ELR (cell line): ENCODE measurements at places on chromosomes 3 and 15.
A peak's percentile ranks its signal among the peaks of the same experiment; 100 is the strongest.

DNA sequence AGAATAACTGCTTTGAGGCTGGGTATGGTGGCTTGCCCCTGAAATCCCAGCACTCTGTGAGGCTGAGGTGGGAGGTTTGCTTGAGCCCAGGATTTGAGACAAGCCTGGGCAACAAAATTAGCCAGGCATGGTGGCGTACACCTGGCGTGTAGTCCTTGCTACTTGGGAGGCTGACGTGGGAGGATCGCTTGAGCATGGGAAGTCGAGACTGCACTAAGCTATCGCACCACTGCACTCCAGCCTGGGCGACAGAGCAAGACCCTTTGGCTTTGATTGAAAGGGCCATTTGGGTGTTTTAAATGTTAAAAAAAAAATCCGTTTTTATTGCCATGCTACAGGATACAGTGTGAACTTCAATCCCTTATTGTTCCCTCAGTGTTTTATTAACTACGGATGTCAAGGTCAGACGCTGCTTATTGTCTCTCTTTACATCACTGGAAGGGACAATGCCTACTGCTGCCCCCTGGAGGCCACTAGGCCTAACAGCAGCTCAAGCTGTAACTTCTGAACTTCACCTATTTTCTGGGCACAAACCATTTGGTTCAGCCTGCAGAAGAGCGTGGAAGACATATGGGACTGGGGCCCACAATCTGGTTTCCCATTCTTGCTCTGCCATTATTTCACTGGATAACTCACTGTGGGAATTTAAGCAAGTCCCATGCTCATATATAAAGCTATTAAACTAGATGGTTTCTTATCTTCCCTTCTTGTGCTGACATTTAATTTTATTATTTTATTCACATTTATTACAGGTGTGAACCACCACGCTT lies 15.3 kb upstream of the IREB2 start:
- peak; percentile 62 for DNase-seq

DNA sequence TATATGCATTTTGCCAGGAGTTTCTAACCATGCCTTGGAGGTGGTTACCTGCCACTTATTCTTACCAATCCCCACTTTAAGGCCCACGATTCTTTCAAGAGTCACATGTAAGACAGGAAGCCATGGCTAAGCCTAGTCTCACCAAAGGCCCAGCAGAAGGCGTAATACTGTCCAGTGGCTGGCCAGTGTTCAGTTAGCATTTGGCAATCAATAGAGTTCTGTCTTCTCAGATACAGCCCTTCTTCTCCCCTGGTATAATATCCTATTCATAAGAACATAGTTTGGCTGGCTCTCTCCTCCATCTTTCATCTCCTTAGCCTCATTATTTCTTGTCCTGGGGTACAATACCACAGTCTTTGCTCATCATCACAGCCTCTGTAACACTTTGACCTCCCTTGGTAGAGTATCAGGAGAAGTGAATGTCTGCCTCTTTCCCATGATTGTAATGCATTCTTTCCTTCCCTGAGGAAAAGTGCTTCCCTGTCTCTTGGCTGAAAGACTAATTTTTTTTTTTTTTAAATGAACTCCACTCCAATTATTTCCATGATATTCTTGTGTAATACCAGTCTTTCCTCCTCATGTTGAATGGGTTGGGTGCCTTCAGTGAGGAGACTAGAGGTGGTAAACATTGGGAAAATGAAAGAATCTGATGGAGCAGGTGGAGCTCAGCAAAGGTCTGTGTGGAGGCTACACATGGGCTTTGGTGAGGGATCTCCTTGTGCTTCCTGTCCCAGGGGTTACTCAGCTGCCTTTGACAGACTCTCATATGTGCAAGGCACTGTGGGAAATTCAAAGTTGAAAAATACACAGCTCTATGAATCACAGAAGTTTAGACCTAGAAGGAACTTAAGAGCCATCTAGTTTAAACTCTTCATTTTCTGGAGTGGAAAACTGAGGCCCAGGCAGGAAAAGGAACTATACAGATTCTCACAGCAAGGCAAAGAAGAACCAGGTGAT lies 218.2 kb downstream of the P3H2 start:
- no peak for DNase-seq

GRCh38 chr3:62414786-62415185 lies 41.4 kb upstream of the FEZF2 start:
- no peak for DNase-seq

GRCh38 chr3:160139291-160139690 lies 85.9 kb upstream of the C3orf80 start:
- no peak for DNase-seq

- DNase-seq, result peak; percentile 54
Observed at GRCh38 chr3:59862686-59863085, 812.9 kb upstream of the CFAP20DC start.

DNA sequence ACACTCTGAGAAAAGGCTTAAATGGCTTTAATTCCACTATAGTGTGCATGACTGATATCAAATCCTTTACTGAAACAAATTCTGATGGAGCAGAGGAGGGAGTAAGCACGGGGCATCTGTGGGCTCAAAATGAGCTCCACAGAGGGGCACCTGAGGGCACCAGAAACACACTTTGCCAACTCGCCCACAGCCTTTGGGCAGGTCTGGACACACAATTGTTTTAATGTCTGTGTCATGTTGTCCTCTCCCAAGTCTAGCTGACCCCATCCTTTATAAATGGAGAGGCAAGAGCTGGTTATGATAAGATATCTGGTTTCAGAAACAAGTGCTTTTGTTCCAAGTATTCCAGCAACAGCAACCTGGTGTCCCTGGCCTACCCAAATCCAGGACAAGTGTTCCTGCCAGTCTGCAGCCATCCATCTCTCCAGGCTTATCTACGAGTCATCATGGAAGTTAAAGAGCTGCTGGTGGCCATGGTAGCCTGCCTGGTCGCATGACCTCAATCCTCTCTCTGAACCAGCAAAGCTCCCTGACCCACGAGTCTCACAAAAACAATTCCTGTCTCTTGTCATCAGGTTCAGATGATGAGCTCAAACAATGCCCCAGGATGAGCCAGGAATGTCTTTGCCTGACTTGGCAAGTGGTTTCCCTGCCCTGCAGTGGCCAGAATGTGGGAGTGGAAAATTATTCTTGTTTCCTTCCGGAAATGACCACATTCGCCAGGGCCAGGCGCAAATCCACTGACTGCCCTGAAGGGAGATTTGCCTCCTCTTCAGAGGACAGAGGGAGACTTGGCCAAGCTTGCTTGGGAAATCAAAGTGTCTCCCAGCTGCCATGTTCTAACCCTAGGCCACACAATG lies 64.4 kb upstream of the TPM1 start:
- DNase-seq, result peak; percentile 87

DNA sequence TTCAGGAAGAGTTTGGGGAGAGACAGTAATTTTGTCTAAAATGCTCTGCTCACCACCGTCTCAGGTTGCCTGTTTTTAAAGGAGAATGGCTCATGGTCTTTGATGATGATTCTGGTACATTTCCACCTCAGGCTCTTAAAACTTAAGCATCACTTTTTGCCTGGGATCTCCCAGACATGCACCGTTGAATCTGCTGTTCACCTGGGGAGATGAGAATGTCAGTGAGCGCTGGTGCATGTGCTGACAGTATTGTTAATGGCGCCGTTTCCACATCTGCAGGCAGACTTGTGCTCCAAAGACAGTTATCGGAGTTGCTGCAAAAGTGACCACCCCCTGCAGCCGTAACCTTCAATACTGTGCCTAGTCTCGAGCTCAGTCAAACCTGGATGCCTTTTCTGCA lies 219.0 kb upstream of the TPM1 start:
- no peak for DNase-seq

- peak; percentile 16 for DNase-seq
Observed at GRCh38 chr3:184308744-184309143, 5.7 kb upstream of the EIF4G1 start.

DNA sequence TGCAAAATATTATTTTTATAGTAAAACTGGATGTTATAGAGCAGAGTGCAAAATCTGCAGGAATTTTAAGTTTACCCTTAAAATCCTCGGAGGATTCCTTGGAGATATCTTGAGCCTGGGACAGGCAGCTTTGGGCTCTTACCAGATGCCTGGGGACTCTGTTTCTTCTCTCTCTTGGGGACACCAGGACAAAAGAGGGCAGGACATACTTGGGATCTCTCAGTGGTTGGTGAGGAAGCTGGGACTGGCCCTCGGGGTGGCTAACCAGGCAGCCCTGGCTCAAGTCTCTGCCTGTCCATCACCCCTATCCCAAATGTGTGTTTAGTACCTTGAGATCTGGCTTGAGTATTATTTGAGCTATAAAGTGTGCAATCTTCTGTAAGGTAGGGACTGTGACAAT lies 38.6 kb downstream of the TKT start:
- DNase-seq, result no peak

- DNase-seq, result no peak
Observed at GRCh38 chr15:69664572-69665571, 212.3 kb downstream of the RPLP1 start.

DNA sequence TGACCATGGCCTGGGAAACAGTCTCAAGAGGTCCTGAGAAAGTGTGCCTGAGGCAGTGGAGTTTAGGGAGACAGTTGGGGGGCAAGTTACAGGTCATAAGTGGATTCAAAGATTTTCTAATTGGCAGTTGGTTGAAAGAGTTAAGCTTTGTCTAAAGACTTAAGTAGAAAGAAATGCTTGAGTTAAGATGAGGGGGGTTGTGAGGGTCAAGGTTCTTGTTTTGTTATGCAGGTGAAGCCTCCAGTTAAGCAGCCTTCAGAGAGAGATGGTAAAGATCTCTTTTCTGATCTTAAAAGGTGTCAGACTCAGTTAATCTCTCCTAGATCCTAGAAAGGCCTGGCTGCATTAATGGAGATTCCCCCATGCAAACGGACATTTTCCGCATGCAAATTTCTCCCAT lies 356.3 kb upstream of the C2CD4B start:
- no peak for DNase-seq

DNA sequence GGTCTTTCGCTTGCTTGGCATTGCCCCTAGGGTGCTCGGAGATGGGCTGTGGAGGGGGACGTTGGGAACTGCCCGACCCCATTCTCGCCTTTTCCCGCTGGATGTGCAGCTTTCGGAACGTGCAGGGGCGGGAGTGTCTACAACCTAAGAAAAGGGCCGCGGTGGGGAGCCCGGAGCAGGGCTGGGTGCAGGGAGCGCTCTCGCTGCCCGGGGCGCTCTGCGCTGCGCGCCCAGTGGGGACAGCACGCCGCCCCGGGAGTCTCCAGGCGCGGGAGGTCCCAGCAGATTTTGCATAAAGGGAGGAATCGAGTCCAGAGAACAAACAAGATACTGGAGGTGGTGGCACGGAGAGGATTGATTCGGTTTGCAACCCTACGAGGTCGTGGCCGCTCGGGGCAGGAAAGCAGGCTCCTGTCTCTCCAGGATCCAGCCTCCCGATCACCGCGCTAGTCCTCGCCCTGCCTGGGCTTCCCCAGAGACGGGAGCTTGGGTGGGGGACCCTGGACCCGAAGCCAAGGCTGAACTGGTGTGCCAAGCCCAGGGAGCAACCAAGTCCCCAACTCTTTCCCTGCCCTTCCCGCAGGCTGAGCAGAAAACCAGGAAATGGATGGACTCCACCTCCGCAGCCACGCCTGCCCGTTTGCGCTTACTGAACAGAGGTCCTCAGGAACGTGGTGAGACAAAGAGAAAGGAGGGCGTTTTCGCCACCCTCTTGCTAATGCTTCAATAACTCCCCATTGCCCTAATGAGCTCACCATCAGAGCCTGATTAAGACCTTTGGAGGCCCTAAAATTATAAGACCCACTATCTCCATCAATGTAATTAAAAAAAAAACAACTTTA lies 59.7 kb downstream of the NOX5 start:
- peak; percentile 73 for DNase-seq

GRCh38 chr15:31098491-31098917 lies 3.0 kb downstream of the TRPM1 start:
- no peak for DNase-seq

- peak; percentile 70 for DNase-seq
Observed at GRCh38 chr3:38521391-38521987, 25.3 kb downstream of the EXOG start.

GRCh38 chr3:93867425-93867824 lies 106.3 kb downstream of the PROS1 start:
- DNase-seq, result no peak

DNA sequence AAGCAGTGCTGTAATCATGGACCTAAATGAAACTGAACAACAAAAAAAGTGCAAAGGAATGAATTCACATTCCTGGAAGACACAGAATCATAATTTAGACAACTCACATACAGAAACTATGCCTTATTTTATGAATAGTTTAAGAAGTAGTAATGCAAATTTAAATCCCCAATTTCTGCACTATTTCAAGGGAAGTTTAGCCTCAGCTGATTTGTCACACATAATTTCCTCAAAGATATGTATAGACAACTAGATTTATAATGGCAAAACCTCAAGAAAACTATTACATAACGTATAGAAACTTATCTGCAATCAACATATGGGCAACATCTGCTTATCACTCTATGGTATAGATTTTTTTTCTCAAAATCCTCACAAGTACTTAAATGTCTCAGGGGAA lies 7.8 kb upstream of the PTX3 start:
- DNase-seq, result no peak

DNA sequence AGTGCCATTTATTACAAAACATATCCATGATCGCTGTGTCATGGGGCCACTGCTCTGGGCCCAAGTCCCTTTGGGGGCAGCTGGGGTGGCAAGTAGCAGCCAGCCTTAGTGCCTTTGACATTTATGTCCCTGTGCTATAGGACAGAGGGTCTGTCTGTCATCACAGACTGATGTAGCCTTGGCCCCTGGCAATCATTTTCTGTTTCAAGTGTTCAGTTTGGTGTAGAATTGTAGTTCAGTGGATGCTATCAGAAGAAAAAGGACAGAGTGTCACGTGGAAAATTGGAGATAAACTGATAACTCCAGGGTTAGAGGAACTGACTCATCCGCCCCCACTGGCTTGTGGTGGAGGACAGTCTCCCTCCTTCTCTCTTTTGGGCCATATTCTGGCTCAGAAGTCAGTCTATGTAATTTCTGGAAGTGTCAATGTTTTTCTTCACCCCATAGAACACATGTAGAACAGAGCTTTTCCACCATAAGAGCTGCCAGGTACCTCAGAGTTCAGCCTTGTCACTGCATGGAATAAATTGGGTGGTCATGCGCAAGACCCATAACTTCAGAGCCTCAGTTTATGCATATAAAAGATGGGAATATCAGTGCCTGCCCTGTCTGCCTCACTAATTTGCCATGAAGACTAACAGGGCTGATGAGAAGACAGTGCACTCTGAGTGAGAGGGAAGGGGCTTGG lies 4.5 kb upstream of the MRPS22 start:
- DNase-seq, result peak; percentile 55

GRCh38 chr3:147701195-147701594 lies 292.0 kb downstream of the ZIC1 start:
- no peak for DNase-seq

GRCh38 chr3:28907616-28908015 lies 373.3 kb upstream of the RBMS3 start:
- no peak for DNase-seq

- peak; percentile 17 for DNase-seq
Observed at GRCh38 chr15:64774629-64775493, 528 bp downstream of the RBPMS2 start.

GRCh38 chr15:64247535-64247905 lies 84.7 kb upstream of the PPIB start:
- DNase-seq, result peak; percentile 8

GRCh38 chr3:4824926-4825325 lies 154.3 kb upstream of the BHLHE40 start:
- peak; percentile 66 for DNase-seq

- DNase-seq, result peak; percentile 51
Observed at GRCh38 chr15:81336568-81336967, 12.6 kb upstream of the STARD5 start.
